ENCODE measurements at places on chromosomes 12 and 14.

DNA sequence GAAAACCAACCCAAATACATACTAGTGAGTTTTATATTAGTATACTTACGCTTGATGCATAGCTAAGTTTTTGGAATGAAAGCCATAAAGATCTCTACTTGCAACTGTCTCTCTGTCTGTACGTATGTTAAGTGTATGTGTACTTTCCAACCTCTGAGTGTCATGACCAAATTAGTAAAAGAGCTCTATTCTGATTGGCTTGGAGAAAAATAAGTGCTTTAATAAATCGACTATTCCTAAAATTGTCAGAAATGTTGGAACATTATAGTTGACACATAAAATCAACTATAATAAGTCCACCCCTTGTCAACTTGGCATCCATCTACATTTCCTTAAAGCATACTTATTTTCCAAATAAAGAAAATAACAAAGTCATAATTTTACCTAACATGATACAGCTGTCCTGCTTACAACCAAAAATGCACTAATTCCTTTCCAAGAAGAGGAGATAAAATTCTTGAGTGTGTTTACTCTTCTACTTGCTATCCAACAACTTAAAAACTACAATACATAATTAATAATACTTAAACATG, 507.4 kb upstream of the ATP2B1 start:
- DNase-seq, result no peak

DNA sequence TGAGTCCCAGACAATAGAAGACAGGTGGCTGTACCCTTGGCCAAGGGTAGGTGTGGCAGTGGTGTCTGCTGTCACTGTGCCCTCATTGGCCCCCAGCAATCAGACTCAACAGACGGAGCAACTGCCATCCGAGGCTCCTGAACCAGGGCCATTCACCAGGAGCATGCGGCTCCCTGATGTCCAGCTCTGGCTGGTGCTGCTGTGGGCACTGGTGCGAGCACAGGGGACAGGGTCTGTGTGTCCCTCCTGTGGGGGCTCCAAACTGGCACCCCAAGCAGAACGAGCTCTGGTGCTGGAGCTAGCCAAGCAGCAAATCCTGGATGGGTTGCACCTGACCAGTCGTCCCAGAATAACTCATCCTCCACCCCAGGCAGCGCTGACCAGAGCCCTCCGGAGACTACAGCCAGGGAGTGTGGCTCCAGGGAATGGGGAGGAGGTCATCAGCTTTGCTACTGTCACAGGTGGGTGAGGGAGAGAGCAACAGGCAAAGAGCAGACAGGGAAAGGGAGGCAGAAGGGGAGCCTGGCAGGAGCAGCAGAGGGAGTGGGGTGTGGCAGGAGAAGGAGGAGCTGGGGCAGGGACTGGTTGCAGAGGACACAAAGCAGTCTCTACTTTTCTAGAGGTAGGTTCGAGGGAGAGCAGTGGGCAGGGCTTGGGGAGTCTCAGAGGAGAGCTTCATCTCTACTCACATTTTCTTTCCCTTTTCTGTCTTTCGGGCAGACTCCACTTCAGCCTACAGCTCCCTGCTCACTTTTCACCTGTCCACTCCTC, 452 bp downstream of the INHBE start:
- DNase-seq, result no peak

DNA sequence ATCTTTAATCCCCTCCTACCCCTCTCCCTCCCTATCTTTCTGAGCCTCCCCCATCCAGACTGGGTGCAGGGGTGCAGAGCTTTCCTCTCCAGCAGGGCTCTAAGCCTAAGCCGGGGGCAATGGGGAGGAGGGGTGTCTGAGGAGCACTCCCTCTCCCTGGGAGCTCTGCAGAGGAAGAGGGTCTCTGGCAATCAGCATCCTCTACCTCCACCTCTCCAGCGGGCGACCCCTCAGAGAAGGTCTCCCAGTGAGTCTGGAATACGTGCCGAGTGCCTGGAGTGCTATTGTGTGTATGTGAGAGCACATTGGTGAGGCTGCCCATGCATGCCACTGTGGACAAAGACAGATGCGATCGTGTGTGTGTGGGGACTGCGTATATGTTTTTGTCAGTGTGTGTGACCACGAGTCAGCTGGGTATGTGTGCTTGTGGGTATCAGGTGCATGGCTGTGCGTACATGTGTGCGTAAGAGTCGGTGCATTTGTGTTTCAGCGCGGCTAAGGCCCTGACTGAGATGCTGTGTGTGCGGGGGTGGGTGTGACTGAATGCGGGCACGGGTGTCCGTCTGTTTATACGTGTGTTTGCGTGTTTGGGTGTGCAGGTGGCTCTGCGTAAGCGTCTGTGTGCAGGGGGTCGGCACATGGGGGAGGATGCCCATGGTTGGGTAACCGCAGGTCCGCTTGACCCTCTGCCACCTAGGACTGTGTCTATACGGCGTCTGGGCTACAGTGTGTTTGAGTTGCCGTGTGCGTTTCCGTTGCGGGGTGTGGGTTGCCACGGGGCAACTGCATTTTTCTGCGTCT, 905 bp upstream of the DLK1 start:
- no peak for DNase-seq

DNA sequence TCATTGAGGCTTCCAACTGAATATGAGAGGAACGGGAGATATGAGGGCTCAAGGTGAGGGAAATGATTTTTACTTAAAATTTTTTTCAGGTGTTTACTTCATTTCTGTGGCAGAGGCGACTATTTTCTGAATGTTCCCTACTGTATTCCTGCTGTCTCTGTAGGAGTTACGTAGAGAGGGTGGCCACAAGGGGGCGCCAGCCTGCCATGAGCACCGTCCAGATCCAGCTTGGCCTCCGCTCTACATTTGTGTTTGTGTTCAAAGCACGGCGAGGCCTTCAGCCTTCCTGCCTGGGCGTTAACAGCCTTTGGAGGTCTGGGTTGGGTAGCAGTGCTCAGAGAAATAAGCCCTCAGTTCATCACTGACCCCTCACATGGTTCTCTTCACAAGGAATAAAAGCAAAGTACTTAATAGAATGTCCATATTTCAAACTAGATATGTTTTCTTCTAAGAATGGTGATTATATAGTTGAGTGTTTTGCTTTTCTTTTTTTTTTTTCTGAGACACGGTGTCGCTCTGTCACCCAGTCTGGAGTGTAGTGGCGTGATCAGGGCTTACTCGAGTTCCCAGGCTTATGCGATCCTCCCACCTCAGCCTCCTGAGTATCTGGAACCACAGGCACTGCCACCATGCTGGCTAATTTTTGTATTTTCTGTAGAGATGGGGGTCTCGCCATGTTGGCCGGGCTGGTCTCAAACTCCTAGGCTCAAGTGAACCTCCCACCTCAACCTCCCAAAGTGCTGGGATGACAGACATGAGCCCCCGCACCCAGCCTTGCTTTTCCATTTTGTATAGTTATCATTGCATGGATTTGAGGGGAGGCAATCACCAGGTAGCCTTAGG, 22.3 kb downstream of the CKB start:
- peak; percentile 93 for DNase-seq

GRCh38 chr14:19823178-19823577, 19.6 kb downstream of the OR4N2 start:
- DNase-seq, result no peak

DNA sequence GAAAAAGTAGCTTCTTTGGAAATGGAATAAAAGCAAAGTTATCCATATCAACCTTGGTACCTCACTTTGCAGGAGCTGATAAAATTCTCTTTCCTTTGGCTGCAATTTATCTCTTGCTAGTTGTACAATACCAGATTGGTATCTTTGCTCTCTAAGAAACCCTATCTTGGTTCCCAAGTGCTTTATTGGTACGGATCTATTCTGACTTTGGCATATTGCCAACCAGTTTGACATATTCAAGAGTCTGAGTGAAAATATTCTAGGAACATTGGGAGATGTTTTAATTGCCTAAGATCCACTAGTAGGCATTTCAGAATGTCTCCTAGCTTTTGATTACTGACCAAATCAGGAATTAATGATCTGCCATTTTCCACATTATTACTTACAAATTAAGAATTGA, 167.2 kb upstream of the ATP2B1 start:
- DNase-seq, result no peak

DNA sequence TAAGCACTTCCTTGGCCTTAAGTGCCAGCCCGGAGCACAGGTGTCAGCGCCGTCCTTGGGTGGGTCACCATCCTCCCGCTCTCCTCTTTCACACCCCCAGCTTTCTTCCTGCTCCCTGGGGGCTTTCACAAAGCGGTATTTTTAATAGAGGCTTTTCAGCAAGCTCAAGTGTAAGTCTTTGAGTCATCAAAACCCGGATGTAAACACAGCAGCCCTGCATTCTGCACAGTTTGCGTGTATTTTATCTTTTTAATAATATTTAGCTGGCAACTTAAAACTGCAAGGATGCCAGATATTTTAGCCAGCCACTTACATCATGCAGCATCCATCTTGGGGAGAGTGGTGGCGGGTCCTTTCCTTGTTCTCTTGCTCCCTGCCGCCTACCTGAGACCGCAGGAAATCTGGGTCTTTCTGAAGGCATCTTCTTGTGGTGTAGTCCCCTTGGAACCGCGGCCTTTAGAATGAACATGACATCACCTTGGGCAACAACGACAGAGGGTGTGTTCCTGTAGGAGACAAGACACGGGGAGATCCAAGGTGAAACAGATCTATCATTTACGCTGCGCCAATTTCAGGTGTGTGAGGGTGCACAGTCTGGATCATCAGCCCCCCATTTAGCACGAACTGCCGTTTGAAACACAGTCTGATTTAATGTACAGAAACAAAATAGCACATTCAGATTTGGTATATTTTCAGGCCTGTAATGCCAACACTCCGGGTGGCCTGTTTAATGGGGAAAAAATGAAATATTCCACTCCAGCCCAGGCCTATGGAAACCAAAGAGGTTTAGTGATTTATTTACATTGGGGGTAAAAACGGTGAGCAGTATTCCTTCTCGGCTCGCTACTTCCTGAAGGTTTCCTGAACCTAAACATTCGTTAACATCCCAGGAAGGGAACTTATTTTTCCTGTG, 12.5 kb upstream of the IRF2BPL start:
- no peak for DNase-seq

DNA sequence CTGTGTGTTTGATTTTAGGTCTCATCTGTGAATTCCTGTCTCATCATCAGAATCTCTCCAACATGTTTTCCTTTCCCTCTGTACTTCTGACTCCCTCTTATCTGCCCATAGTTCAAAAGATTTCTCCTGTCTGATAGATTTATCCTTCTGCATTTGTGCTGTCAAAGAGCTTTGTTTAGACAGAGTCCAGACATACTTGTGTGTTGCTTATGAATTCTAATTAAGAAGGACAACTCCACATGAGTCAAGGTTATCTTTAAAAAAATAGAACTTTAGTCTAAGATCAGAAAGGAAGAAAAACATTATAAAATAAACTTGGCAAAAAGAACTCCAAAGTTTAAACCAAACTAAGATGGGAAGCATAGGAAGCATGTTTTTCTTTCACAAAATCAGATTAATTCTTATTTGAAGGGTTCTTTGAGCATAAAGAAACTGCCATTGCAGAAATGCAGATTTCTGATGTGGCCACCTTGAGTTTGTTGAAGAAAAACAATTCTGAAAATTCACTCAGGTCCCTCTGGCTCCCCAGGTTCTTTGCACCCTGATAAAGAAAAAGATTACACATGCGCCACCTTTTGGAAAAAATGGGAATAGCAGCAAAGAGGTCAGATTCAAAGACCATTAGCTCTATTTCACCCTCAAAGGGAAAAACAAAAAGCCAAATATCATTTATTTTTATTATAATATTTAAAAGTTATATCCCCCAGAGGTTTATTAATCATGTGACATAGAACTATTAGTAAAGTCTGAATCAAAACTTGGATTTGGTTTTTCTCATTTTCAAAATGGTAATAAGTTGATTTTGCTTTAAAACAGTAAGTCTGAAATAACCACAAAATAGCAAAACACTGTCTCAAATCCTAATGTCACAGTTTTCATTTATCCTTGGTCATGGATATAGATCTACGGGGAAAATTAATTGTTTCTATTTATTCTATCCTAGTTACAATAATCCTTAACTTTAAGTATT, 143.7 kb upstream of the DCN start:
- no peak for DNase-seq

DNA sequence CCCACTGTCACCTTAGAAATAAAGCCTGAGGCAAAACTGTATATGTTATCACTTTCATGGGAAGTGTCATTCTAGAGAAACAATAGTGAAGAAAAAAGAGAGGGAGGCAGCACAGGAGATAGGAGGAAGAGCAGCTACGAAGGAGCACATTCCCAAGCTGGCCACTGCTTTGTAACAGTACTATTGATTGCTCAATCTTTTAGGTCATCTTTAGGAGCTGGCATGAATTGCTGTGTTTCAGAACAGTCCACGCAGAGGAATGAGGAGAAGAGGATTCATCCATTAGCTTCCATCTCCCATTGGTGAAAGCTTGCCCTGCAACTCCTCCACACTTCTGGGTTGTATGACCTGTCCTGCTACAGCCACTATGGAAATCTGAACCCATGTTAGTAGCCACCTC, 372.5 kb upstream of the DDHD1 start:
- DNase-seq, result no peak

DNA sequence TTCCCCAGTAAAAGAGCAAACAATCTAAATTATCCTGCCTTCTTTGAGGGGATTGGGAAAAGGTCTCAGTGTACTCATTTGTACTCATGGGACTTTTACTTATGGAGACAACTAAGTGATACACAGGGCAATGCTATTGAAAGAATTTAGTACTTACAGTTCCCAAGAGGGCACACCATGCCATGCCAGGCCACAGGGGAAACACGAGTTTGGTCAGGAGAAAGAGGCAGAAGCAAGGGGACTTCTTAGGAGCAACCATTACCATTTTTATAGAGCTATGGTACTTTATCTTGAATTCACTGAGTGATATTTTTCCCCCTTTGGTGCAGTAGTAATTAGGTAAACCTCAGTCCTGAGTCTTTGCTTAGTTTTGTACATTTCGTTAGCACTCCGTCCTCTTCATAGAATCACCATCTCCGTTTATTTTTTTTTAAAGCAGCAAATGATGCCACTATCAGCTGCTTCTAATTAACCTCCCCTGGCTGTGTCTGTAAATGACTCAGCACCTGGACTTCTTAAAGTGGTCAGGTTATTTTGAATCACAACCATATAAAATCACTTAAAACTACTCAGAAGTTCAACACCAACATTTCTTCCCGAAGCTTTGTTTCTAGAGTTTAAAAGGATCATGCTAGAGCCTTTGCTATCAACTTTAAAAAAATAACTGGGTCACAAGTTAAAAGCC, 5.9 kb upstream of the WASHC3 start:
- no peak for DNase-seq

DNA sequence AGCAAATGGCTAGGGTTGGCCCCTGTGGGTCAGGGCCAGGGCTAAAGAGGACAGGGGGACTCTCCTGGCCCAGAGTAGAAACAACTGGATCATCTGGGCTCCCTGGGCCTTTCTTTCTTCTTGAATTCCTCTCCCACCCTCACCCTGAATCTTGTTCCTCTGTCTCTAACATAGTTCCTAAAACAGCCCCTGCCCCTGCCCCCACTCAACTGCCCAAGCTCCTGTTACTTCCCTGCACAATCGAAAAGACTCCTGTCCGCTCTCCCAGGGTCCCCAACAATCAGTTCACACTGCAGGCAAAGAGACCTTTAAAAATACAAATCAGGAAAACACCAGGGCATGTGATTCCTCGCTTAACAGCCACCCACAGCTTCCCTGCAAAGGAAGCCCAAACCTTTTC, 18.0 kb upstream of the ANKRD33 start:
- no peak for DNase-seq

All from suprapubic skin (tissue), 4 donors.